Coronary artery (tissue), 2 donors: ENCODE measurements at places on chromosomes 7 and 10.

DNA sequence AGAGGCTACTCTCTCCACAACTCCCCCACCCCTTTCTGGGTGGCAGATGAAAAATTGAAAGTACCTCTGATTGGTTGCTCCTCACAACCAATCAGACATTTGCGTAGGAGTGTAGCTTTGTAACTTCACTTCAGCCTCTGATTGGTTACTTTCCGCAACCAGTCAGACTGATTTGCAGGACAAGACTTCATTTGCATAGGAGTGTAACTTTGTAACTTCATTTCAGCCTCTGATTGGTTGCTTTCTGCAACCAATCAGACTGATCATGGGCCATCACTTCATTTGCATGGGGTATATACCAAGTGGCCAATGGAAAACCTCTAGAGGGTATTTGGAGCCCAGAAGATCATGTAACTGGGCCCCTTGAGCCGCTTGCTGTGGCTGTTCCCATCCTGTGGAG lies 25.6 kb downstream of the CDNF start:
- no peak for DNase-seq

- no peak for DNase-seq
Measured at GRCh38 chr10:27188259-27188658, 33.1 kb downstream of the MASTL start.

DNA sequence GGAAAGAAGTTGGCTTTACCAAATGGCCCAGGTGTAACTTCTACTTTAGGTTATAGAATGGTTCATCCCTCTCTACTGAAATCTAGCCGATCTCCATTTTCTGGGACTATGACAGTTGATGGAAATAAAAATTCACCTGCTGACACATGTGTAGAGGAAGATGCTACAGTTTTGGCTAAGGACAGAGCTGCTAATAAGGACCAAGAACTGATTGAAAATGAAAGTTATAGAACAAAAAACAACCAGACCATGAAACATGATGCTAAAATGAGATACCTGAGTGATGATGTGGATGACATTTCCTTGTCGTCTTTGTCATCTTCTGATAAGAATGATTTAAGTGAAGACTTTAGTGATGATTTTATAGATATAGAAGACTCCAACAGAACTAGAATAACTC lies 43.6 kb downstream of the CCSER2 start:
- no peak for DNase-seq

DNA sequence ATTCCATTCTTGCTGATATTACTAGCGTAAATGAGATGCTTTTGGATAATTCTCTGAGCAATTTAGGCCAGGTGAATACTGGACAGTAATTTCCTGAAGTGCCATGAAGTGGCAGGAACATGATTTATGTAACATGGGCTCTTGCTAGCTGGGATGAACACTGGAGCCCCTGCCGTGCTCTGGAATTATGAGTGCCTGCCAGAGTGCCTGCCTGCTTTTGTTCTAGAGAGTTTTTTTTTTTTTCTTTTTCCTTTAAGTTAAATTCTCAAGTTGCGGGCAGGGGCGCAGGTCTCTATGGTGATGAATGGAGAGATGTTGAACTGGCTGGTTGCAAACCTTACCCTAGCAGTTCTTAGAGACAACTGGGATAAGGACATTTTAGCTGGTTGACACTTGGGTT lies 165.9 kb downstream of the AUTS2 start:
- DNase-seq, result no peak

GRCh38 chr10:103578782-103579382 lies 85.4 kb downstream of the NEURL1 start:
- no peak for DNase-seq

- DNase-seq, result no peak
Measured at GRCh38 chr10:60441515-60441914, 51.8 kb upstream of the ANK3 start.

DNA sequence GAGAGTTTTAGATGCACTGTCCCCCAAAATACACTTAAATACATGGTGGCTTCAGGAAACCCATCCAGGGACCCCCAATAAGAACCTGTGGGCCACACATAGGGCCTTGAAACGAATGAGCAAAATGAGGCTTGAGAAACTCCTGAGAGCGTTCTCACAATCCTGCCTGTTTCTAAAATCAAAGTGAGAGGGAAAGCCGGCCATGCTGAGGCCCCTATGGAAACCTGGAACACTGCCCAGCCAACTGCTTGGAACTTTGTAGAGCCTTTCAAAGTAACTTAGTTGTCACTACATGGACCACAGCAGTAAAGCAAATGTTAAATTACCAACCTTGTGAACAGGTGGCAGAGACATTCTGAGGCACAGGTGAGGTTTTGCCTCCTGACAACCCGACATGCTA lies 13.4 kb downstream of the SGMS1 start:
- no peak for DNase-seq

DNA sequence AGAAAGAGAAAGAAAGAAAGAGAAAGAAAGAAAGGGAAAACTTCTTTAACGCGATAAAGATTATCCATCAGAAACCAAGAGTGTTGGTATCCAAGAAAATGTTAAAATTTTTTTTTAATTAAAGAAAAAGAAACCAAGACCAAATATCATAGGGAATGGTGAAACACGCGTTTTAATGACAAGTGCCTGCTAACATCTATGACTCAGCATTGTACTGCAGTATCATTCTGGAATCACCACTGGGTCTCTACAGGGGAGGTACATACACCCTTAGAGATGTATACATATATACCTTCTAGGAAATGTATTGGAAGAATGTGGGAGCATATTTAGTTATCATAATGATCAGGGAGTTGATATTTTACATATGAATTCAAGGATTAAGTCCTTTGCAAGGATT lies 32.1 kb upstream of the PIK3AP1 start:
- no peak for DNase-seq

DNA sequence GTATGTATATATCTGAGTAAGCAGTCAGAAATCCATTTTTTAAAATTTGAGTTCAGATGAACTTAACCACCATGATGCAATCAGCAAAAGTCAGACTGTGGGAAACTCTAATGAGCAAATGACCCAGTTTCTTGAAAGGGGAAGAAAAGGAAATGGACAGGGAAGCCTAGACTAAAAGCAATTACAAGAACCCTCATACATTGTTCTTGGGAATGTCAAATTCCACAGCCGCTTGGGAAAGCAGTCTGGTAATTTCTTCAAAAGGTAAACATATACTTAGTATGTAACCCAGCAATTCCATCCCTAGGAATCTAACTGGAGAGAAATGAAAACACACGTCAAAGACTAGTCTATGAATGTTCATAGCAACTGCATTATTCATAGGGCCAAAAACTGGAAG lies 16.4 kb upstream of the FOXK1 start:
- no peak for DNase-seq

GRCh38 chr7:96959135-96959534 lies 46.2 kb upstream of the DLX6 start:
- DNase-seq, result no peak

GRCh38 chr10:58331646-58332045 lies 3.2 kb upstream of the UBE2D1 start:
- DNase-seq, result no peak

DNA sequence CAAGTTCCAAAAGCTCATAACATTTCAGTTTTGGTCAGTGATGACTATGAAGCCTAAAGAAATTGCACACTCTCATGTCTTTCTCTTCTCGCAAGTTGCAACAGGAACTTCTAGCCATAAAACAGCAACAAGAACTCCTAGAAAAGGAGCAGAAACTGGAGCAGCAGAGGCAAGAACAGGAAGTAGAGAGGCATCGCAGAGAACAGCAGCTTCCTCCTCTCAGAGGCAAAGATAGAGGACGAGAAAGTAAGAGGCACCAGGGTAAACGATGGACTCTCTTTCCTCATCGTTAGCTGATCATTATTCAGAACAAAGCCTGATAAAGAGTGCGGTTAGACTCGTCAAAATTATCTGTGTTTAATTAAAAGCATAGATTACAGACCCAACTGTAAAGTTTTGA lies 94.7 kb downstream of the HDAC9 start:
- DNase-seq, result no peak

DNA sequence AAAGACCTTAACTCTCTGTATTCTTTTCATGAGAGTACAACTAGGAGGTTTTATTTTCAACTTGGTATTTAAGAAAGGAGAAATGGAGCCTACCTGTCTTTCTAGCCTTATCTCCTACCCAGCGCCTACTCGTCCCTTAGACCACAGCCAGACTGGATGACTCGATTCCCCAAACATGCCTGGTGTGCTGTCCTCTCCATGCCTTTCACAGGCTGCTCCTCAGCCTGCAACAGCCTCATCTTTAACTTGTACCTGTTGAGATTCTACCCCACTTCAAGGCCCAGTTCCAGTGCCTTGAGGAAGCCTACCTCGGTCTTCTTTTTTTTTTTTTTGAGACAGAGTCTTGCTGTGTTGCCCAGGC lies 29.4 kb downstream of the CPA1 start:
- no peak for DNase-seq

DNA sequence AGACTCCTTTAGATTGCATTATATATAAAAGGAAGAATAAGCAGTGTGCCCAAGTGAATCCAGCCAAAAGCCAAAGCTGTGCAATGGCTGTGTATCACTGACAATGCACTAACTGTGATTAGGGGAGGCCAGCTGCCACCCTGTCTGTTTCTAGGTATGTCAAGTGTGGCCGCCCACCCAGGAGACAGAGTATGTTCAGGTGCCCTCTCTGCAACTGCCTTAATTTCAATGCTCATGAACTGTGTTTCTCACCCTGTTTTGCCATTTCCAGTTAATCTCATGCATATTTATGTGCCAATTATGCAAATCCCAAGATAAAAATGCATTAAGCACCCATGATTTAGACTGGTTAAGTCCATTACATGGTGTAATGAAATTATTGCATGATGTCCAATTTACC lies 159.4 kb downstream of the FRMD4A start:
- DNase-seq, result no peak
